ENCODE measurements at places on chromosomes 11 and 22. TPM values are rescaled to one million over a fixed set of nuclear protein-coding genes. Genes with fewer than 3 reads are reported as not detected.

The APOA1 gene
- not detected for total RNA-seq

The CEND1 gene
- total RNA-seq, result 0.10 TPM

The MOGAT2 gene
- total RNA-seq, result not detected

The TRIM48 gene
- not detected for total RNA-seq

The CHORDC1 gene
- total RNA-seq, result 20.3 TPM

The WNT7B gene
- total RNA-seq, result not detected

The LIN7C gene
- 52.3 TPM for total RNA-seq

The P2RX6 gene
- total RNA-seq, result under 0.01 TPM

The SAA4 gene
- total RNA-seq, result not detected

The SRPRA gene
- total RNA-seq, result 96.0 TPM

The JAM3 gene
- 80.5 TPM for total RNA-seq

The RASD2 gene
- total RNA-seq, result not detected

The RASSF10 gene
- 0.67 TPM for total RNA-seq

The DEPDC7 gene
- not detected for total RNA-seq

The ALG8 gene
- 25.5 TPM for total RNA-seq

The NXPE2 gene
- not detected for total RNA-seq

Data from vein endothelial cell (primary cell).